ENCODE measurements at places on chromosomes 3 and 15.
A peak's percentile ranks its signal among the peaks of the same experiment; 100 is the strongest.

DNA sequence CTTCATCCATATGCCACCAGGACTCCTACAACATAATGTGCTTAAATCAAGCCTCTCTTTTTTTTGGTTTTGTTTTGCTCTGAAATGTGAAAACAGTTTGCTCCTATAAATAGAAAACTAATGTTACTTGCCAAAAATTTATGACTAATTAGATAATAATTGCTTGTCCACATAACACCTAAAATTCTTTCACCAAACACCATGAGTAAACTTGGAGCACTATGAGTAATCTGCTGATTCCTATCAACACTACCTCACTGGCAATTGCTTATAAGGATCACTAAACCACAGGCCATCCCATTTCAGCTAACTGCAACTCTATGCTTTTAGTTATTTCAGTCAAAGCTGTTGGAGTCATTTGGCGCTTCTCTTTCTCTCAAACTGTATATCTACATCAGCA lies 252.7 kb downstream of the EPHA3 start:
- DNase-seq = no peak

- no peak for DNase-seq
These were observed 46.1 kb upstream of the RASGRP1 start for GRCh38 chr15:38610748-38611147.

DNA sequence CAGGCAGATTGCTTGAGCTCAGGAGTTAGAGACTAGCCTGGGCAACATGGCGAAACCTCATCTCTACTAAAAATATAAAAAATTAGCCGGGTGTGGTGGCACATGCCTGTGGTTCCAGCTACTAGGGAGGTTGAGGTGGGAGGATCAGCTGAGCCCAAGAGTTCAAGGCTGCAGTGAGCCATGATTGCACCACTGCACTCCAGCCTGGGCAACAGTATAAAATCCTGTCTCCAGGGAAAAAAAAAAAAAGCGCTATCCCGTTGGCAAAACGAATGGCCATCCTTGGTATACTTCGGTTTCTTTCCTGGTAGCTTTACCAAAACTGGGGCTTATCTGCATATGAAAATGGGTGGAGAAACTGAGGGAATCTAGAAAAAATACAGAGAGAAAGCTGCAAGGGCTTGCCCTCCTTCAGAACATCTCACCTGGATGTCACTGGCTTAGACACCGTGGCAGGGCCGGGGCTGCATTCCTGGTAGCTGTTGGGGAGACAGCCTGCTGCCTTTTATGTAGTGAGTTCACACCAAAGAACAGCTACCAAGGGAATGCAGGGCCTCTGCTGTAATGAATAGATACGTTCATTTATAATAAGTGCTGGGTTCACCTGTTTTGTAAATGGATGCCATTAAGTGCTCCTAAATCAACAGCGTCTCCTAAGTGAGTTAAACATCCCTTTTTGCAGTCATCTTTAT lies 96.0 kb downstream of the IQSEC1 start:
- no peak for DNase-seq

DNA sequence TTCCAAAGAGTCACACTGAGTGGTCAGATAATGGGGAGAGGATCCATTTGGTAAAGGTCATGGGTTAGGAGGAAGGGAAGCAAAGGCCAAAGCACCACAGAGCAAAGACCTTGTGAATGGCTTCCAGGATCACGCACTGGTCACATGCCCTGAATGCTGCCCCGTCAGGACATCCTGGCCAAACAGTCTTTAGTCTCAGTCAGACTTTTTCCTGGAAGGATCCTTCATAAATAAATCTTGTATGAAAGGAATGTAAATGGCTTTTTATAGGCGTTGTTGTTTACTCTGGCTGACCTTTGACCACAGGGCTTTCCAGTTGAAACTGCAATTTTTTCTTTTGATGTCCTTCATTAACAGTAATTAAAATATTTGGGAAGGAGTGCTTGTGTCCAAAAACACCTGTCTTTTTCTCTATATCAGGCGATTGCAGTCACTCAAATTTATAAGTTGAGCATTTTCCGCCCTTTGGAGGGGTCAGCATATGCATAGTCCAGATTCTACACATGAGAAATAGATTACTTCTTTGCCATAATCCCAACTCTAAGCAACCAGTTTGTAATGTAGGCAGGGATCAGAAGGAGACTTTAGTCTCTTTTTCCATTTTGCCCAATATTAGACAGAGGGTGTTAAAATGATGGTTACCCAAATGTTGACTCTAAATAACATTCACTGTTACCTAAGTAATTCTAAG lies 48.4 kb downstream of the CHAC1 start:
- DNase-seq = no peak

DNA sequence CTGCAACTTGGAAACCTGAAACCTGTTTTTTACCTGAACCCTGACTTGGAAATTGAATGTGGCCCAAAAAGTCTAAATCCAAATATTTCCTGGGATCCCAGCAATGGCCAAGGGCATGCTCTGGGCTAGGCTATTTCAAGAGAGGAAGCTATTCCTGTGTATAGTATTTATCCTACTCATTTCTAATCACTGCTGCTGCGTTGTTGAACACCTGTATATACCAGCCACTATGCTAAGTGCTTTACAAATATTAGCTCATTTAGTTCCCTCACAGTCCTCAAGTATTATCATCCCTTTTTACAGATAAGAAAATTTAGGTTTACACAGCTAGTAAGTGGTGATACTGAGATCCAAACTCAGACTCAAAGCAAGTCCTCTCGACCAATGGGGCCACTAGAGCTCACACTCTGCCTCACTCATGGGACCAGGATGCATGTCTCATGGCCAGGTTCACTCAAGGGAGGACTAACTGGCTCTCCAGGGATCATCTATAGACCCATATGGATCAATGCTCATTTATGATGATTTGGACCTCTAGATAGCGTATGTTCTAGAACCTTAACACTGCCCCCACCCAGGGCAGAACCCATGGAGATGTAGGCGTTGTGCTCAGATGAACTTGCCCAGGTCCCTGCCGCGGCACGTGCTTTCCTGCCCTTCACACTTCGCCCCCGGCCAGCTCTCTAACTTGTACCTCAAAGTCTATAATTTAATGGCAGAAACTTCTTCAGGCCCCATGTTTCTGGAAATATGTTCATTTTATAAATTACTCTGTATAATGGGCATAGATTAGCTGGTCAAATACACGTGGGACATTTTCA lies 2.6 kb upstream of the CCR4 start:
- no peak for DNase-seq

DNA sequence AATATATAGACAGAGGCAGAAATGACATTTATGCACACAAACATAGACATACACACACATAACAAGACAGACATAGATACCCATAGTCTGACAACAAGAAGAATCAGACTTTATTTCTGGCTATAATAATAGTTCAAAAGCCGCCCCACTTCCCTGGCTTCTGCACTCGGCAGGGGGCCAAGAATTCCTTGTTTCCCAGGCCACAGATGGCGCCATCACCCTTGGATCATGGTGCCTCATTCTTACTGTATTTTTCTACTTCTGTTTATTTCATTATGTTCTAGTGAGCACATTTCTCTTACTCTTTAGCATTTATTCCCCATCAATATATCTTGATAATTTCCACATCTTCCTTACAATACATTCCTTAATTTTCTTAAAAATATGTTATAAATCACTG lies 387.5 kb downstream of the NLGN1 start:
- DNase-seq = no peak

GRCh38 chr3:45644791-45645201 lies 44.4 kb upstream of the SACM1L start:
- DNase-seq = no peak

DNA sequence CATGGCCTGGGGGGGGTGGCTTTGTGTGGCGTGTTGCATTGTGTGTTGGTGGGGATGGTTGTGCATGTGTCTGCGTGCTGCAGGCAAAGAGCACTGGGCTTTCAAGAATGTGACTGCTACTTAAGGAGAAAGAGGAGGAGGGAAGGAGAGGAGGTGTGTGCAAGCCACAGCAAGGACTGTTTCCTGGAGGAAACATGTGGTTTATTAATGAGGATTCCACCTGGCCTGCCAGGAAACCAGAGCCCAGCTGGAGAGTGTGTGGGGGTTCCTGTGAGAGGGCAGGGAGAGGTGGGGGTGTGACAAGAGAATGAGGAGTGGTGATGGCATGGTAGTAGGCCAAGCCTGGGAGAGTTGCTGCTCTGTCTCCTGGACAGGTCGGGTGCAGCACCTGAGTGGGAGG lies 258.1 kb upstream of the ROPN1 start:
- DNase-seq = no peak

GRCh38 chr3:144244662-144245061 lies 273.0 kb downstream of the DIPK2A start:
- DNase-seq = no peak

GRCh38 chr3:25581823-25582222 lies 82.9 kb downstream of the TOP2B start:
- DNase-seq = no peak

- DNase-seq = no peak
These were observed 238.2 kb upstream of the C2CD4B start for GRCh38 chr15:62403164-62403809.

GRCh38 chr3:42632146-42632545 lies 21.4 kb upstream of the ZBTB47 start:
- no peak for DNase-seq

DNA sequence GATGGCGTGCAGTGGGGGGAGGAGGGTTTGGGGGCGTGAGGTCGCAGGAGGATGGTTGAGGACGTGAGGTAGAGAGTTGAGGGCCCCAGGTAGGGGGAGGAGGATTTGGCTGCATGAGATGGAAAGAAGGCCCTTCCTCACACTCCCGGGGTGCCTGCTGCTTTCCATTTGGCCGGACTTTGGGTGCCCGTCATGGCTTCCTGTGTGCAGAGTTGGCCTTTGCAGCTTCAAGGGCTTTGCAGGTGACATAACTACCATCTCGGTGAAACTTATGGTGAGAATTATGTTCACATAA lies 1.7 kb downstream of the MLF1 start:
- DNase-seq = no peak

DNA sequence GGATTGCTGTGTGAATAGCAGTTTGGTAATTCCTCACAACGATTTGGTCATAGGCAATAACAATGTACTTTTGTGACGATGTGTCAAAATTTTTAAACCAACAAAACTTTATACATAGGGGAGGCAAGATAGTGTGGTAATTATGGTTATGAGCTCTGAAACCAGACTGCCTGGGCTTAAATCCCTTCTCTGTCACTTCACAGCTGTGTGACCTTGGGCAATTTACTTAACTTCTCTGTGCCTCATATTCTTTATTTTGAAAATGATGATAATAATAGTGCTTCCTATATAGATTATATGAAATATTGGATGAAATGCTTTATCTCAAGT lies 5.7 kb downstream of the CD200 start:
- DNase-seq = no peak

GRCh38 chr15:42011074-42011473 lies 9.8 kb downstream of the PLA2G4E start:
- DNase-seq = no peak

- DNase-seq = no peak
These were observed 759 bp downstream of the GALNT15 start for GRCh38 chr3:16174976-16175901.

DNA sequence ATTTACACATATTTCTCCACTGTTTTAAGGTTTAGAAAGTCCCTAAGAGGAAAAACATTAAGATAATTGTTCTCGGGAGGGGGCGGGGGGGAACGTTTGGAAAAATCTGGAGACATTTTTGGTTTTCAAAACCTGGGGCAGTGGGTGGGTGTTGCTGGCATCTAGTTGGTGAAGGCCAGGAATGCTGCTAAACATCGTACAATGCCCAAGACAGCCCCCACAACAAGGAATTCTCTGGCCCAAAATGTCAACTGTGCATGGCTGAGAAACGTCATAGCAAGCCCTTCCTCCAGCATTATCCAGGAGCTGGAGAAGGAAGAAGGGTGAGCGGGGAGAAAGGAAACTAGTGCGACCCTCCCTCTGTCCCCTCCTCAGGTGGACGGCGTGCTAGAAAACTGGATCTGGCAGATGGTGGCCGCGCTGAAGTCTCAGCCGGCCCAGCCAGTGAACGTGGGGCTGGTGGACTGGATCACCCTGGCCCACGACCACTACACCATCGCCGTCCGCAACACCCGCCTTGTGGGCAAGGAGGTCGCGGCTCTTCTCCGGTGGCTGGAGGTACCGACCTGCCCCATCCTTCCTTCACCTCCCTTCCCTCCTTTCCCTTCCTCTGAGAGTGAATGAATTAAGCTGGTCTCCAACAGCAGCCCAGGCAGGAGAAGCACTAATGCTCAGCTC lies 109.8 kb downstream of the LIPC start:
- DNase-seq = no peak

- DNase-seq = no peak
These were observed 18.1 kb downstream of the FAM81A start for GRCh38 chr15:59456114-59456513.

DNA sequence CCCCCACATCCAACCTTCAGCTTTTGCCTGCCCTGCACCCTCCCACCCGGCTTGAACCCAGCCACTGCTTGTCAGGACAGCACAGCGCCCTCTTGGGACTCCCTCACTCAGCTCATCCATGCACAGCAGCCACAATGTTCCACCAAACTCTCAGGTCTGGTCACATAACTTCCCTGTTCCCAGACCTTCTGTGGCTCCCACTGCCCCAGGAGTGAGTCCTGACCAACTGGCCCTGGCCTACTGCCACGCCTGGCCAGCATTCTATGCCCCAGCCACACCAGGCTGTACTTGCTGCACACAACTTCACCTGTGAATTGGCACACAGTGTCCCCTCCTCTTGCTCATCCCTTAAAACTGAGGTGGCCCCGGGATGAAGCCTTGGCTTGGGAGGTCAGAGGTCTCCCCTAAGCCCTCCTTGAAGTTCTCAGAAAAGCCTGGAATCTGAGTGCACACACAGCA lies 21.0 kb downstream of the PLXNB1 start:
- DNase-seq = peak; percentile 63

GRCh38 chr3:158789592-158789991 lies 12.3 kb upstream of the MFSD1 start:
- DNase-seq = no peak

DNA sequence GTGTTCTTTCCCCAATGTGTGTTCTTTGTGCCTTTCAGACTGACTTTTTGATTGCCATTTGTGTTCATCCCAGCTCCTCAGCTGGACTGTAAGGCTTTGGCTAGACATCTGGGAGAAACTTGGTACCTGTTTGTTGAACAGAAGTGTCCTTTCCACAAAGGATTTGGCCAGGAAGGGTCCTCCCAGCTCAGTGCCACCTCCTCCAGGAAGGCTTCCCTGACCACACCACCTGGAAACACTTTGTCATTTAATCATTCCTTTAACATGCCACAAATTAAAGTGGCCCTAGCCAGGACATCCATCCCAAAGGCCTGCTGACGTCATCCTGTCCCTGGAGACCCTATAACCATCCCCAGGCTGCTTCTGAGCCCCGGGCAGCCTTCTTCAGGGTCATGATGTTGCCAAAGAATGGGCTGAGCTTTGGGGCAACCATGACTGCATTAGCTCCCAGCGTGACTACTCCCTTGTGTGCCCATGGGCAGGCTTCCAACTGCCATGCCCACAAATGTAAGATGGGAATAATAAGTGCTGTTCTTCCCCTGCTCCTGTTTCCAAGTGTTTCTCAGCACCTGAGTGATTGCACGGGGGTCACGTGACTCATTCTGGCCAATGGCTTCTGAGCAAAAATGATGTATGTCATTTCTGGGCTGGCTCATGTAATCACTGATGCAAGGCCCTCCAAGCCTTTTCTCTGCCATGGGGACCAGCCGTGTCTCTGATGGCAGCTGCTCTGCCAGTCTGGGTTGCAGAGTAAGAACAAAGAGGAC lies 112.5 kb upstream of the SMAD3 start:
- no peak for DNase-seq

- no peak for DNase-seq
These were observed 808.3 kb downstream of the VGLL3 start for GRCh38 chr3:86182606-86183005.

GRCh38 chr3:141302364-141303141 lies 65.8 kb upstream of the ZBTB38 start:
- DNase-seq = peak; percentile 70

All from tibial artery (tissue), 4 donors.